GM23248 (cell line): ENCODE measurements at places on chromosomes 7 and 10. TPM values are rescaled to one million over a fixed set of nuclear protein-coding genes. Genes with fewer than 3 reads are reported as not detected.

FLNC gene
- 304 and 353 TPM in 2 replicates for total RNA-seq

MMD2 gene
- total RNA-seq, result not detected in 2 replicates

HTR7 gene
- total RNA-seq, result 0.89 and 1.2 TPM in 2 replicates

FRAT1 gene
- total RNA-seq, result 1.6 and 1.8 TPM in 2 replicates

LIPN gene
- not detected in 2 replicates for total RNA-seq

PPP1R17 gene
- total RNA-seq, result not detected in 2 replicates

CCDC126 gene
- total RNA-seq, result 9.5 and 9.9 TPM in 2 replicates

HABP2 gene
- total RNA-seq, result not detected in 2 replicates

NT5C2 gene
- total RNA-seq, result 69.0 and 99.7 TPM in 2 replicates

RNF133 gene
- not detected in 2 replicates for total RNA-seq

TEX36 gene
- total RNA-seq, result 0.76 TPM in 1 of 2 replicates, not detected in the other

LAMB1 gene
- 135 and 166 TPM in 2 replicates for total RNA-seq
